ENCODE measurements at places on chromosomes 11 and 22.

DNA sequence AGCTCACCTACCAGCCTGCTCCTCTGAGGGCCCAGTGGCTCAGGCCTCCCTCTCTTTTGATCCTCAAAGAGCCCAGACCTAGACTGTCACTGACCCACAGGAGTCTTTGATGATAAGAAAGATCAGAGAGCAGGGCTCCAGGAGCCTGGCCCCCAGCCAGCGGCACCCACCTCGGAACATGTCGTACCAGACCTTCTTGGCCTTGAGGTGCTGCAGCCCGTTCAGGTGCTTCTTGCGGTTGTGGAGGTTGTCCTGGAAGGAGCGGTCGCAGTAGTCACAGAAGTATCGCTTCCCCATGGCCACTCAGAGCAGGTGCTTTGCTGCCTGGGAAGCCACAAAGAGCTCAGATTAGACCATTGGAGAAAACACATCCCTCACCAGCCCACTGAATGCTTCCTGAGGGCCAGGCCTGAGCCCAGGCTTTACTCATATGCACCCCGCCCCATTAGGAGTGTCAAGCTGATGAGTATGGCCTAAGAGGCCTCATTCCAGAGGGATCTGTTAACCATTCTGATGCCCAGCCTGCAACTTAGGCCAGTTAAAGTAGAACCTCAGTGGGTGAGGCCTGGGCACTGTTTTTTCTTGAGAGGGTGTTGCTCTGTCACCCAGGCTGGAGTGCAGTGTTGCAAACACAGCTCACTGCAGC lies 18.4 kb downstream of the ZMAT5 start:
- DNase-seq = no peak

DNA sequence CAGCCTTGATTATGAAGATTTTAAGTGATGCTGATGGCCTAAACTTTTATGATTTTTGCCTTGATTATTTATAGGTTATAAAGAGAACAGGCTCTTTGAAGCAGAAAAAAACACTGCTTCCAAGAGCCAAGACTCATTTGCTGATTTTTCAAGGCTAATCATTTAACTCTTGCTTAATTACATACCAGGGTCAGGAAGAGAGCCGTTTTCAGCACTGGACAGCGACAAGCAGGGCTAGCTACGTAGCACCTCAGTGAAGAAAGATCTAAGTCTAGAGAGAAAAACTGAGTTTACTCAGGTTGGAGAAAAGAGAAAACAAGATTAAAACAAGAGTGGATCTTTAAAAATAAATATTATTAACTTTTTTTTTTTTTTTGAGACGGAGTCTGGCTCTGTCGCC lies 615.4 kb upstream of the B3GAT1 start:
- DNase-seq = no peak

DNA sequence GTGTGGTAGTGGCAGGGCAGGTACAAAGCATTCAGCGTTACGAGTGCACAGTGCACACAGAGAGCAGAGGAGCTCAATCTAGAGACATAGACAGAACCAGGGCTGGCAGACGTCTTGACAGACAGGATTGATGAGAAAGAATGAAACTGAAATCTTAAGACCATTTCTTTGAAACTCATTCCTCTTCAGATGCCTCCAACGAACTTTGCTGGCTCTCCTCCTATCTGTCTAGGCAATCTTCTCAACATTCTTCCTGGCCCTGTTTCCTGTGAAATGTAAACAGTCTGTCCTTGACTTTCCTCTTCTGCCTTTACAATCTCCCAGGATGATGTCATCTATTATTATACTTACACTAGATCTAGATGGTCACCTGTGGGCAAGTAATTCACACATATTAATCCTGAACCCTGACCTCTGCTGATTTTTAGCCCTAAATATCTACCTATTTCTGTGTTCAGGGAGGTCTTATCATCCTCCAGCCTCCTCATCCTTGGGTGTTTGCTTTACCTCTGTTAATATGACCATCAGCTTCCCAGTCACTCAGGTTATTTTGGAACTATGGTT lies 119.5 kb downstream of the ENTHD1 start:
- no peak for DNase-seq

DNA sequence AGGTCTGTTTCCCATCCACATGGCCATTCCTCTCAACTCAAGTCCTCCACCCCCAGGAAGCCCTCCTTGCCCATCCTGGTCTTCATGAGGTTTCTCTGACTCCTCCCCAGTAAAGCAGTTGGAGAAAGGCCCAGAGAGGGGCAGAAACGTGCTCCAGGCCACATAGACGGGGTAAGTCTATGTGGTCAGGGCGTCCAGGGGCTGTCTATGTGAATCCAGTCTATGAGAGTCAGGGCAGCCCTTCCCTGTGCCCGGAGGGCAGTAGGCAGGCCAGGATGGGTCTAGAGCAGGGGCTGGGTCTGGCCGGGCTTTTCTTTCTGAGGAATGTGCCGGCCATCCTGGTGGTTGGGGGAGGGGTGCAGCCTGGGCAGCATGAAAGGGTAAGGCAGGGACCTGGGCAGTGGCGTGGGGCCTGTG lies 11.7 kb downstream of the GUCD1 start:
- no peak for DNase-seq

- DNase-seq = no peak
Observed at GRCh38 chr11:65558930-65559509, 861 bp upstream of the LTBP3 start.

DNA sequence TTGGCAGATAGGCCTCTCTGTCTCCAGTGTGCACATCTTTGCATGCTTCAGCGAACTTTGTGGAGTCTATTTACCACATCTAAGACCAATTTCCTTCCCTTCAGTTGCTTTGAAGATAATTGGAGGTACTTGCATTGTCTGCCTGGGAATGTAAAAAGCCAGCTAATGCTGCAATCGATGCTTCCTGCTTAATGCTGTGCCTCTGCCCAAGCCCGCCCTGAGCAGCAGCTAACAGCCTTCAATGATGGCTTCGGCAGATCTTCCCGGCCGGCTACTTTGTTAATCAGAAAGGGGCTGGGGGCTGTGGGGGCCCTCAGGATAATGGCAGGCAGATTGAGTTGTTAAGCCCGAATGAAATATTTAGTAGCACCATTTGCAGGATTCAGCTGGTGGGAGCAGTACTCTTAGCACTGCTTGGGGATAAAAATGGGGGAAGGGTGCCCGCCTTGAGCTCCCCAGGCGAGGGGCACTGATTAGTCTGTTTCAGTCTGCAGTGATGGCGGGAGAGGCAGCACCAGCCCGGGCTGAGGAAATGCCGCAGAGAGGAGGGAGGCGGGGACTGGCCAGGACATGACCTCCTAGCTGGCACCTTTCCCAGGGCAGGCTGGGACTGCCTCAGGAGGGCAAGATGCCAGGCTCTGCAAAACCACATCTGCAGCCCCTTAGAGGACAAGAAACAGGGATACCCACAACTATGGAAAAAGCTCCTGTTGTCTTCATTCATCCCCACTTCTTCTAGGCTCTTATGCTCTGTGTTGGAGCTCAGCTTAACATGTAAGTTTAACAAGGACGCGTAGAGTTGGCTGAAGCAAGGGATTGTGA lies 460.0 kb downstream of the BUD13 start:
- no peak for DNase-seq

DNA sequence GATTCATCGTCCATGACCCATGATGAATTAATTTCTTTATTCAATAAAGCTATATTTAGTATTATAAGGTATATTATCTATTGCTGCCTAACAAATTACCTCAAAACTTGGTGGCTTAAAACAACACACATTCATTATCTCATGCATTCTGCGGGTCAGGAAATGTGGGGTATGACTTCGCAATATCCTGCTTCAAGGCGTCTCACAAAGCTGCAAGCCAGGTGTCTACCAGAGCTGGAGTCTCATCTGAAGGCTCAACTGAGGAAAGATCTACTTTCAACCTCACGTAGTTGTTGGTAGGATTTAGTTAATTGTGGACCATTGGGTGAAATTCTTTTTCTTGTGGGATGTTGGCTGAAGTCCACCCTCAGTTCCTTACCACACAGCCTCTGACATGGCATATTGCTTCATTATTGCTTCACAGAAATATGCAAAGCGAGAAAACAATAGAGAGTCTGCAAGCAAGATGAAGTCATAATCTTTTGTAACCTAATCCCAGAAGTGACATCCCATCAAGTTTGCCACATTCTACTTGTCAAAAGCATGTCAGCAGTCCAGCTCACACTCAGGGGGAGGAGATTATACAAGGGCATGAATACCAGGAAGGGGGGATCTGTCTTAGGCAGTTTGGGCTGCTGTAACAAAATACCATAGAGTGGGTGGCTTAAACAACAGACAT lies 45.1 kb downstream of the KREMEN1 start:
- DNase-seq = no peak

GRCh38 chr11:70005107-70005818 lies 72.9 kb upstream of the ANO1 start:
- no peak for DNase-seq

DNA sequence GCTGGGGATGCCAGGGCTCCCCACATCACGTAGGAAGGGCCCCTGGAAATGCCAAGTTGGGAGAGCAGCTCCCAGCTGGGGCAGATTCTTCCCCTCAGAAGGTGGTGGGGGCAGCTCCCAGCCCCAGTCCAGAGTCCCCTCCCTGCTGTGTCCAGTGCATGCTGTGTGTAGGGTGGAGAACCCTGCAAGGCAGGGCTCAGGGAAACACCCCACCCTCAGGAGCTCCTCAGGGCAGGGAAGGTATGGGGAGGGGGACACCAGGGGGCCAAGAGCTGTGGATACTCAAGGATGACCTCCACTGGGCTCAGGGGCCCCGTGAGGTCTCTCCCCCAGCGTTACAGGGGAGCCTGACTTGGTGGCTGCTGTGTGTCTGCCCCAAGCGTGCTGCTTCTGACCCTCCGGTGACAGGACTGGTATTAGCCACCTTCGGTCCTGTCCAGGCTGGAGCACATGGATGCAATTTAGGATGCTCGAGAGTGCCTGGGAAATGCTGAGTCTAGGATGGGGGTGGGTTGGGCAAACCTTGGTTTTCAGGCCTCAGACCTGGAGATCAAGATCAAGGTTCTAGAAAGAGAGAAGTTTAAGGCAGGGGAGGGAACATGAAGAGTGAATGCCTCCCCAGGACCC lies 16.1 kb upstream of the CABP7 start:
- no peak for DNase-seq

DNA sequence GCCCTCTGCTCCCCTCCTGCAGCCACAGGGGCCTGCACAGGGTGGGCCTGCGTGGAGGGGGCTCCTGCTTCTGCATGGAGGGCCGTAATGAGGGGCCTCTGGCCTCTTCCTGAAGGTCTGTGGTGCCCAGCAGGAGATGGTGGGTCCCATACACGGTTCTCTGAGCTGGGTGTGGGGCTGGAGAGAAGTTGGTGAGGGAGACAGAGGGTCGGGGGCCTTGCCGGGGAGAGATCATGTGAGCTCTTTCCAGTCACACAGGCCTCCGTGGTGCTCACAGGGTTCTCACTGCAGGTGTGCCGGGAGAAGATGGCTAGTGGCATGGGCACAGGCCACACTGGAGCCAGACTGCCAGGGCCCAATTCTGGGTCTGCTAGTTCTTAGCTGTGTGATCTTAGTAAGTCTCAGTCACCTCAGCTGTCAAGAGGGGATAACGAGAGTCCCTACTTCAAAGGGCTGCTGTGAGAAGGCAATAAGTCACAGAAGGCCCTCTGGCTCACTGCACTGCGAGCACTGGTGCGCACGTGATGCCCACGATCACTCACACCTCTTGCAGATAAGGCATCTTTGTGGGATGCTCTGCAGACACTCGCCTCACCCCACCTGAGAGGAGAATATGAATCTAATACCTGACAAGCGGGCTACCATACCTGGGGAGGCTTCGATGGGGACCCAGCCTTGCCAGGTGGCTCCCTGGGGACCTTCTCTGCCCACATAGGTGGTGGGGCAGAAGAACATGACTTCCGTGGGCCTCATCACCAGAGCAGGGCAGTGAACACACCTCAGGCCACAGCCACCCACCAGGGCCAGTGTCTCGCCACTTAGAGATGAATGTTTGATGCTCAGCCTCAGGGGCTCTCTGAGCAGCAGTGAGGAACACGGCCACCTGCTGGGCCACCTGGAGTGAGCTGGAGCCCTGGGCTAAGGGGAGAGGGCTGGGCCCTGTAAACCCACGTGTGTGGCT lies 14.5 kb downstream of the KCNC1 start:
- DNase-seq = no peak

DNA sequence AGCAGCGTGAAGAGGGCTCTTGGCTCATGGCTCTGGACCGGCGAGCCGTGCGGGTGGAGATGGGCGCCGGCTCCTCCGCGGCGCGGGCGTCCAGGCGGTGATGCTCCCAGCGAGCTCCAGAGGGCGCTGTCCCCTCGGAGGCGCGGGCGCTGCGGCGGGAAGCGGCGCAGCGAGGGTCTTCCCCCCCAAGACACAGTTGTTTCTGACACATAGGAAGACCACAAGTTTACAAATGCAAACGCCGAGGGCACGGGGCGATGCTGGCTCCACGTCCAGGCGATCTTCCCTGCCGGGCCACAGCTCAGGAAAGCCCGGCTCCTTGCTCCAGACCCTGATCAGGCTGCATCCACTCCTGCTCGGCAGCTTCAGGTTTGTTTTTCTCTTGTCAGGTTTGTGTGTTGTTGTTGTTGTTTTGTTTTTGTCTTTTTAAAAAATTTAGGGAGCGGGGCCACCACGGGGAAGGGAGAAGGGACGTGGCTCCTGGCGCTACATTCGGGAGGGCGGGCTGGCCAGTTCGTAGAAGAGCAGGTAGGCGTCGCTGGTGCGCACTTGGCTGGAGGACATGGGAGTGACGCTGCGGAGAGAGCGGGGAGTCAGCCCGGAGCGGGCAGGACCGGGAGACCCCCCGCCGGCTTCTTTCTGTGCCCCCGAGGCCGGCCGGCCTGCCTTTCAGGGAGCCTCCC lies 10.0 kb upstream of the MFRP start:
- DNase-seq = peak; percentile 59

- no peak for DNase-seq
Observed at GRCh38 chr11:45834298-45834756, 12.9 kb upstream of the CRY2 start.

DNA sequence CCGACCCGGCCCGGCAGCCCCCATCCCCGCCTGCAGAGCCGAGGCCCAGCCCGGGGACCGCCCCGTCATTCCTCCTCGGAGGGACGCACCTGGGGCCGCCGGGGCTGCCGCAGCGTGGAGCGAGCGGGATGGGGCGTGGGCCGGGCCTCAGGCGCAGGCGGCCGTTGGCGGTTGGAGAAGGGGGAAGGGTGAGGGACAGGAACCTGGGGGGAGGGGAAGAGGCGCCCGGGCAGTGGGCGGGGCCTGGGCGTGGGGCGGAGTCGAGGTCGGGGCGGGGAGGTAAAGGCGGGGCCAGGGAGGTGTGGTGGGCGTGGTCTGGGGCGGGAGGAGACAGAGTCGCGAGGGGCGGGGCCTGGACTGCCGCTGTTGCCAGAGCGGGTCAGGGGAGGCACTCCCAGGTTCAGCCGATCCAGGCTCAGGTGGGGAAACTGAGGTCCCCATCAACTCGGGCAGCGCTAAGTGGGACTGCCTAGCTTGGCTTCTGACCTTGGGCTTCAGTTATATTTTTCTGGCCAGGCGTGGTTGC lies at the start of gene TESMIN:
Gene TESMIN (minus strand): TSS at position 190 of the 526 bp plus-strand sequence. CDS start 860 bp downstream, outside the sequence.
- DNase-seq = peak; percentile 88

Measured in T-helper 17 cell (primary cell).